ENCODE measurements at places on chromosomes 6 and 20. TPM values are rescaled to one million over a fixed set of nuclear protein-coding genes. Genes with fewer than 3 reads are reported as not detected.
A peak's percentile ranks its signal among the peaks of the same experiment; 100 is the strongest.

- peak; percentile 97 for DNase-seq
These were observed 26.9 kb downstream of the SPATA2 start for GRCh38 chr20:49888212-49889000.

- DNase-seq = peak; percentile 90
These were observed 587.2 kb downstream of the EPM2A start for GRCh38 chr6:145147981-145148749.

DNA sequence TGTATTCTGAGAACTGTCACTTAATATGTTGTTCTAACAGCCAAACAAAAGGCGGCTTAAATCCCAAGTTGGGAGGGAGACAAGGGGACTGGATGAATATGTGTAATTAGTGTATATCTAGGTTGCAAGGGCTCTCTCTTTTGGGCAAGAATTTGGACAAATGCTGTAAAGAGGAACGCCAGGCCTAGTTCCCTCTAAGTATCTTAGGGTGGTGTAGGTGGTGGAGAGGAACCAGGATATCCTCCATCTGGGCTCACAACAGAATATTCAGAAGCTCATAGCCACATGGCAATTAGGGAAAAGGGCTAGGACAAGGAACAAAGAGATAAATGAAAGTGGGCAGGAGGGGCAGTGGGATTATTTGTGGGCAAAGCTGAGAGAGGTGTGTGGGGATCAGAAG lies 149.5 kb downstream of the LRFN2 start:
- DNase-seq = no peak

DNA sequence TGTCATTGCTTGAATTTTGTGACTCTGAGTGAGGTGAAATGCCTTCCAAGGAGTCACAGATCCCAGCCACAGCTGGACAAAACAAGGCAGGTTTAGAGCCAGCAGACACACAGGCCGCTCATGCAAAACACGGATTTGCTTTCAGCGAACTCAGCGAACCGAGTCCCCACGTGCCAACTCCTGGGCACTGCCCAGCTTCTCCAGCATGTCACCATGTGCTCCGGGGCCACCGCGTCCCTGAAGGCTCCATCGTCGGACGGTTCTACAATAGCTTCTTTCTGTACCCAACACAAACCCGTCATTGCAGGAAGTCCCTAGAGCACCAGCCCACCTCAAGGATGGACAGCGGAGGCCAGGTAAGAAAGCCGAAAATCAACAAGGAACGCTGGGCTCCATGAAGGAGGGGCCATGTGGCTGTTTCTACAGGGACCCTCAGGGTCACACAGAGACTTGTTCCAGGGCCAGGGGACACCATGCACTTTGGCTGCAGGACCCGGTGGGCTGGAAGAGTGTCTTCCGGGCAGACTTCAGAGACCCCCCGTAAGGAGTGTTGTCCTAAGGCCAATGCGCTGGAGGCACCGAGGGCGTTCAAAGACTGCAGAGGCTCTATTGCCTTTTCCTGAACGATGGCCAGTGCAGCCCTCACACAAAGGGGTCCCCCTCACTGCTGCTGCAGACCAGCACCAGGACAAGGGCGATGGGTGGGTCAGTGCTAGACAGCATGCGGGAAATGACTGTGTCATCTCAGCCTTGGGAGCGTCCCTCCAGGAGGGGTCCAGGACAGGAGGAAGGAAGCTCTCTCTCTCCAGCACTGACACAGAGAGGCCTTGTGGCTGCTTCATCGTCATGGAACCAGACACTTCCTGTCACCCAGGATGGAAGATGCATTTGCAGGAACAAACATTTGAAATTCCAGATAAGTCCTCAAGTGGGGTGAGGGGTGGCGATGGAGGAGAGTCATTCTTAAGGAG lies 19.8 kb downstream of the DACT2 start:
- no peak for DNase-seq

GRCh38 chr6:93337772-93338394 lies 81.5 kb downstream of the EPHA7 start:
- DNase-seq = no peak

DNA sequence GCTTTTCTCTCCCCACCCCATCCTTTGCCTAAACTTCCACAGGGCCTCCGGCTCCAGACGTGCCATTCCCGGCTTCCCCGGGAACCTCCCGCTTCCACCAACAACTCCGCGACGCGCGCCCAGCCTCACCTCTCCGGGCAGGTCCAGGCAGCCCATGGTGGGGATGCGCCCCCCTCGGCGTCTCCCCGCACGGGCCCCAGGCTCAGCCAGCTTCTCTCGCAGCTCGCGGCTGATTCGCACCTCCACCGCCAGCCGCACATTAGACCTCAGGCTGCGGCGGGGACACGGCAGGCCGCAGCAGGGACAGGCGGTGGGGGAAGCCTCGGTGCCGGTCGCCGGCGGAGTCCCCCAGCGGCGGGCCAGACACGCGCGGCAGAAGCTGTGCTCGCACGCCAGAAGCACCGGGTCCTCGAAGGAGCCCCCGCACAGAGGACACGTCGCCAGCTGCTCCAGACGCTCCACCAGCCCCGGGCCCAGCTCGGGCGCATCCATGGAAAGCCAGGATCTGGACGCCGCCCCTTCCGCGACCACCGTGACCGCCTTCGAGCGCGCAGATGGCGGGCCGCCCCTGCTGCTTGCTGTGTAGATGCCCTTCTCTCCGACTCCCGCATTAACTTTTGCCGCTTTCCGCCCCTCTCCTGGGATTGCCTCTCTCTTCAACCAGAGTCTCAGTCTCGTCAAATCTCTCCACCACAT lies at the start of gene RNF39:
RNF39 (minus strand) TSS at position 676 of the 696 bp plus-strand sequence; CDS start at position 492, 184 bp downstream.
- DNase-seq = no peak

DNA sequence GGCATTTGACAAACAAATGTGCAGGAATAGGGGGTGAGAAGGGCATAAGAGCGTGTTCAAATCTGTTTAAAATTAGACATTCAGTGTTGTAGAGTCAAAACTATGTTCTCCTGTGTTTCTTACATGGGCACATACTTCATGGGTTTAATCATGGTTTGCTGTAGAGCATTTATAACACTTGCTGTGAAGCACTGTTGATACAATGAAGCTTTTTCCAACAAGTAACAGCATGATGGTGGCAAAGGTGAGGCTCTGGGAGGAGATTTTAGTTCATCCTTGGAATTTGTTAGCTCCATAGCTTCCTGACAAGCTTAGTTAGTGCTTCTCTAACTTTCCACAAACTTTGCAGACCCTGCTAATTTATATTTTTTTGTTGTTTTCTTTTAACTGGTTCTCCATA lies 900.7 kb downstream of the TFAP2A start:
- no peak for DNase-seq

- no peak for DNase-seq
These were observed 56.8 kb downstream of the UTRN start for GRCh38 chr6:144341831-144342527.

DNA sequence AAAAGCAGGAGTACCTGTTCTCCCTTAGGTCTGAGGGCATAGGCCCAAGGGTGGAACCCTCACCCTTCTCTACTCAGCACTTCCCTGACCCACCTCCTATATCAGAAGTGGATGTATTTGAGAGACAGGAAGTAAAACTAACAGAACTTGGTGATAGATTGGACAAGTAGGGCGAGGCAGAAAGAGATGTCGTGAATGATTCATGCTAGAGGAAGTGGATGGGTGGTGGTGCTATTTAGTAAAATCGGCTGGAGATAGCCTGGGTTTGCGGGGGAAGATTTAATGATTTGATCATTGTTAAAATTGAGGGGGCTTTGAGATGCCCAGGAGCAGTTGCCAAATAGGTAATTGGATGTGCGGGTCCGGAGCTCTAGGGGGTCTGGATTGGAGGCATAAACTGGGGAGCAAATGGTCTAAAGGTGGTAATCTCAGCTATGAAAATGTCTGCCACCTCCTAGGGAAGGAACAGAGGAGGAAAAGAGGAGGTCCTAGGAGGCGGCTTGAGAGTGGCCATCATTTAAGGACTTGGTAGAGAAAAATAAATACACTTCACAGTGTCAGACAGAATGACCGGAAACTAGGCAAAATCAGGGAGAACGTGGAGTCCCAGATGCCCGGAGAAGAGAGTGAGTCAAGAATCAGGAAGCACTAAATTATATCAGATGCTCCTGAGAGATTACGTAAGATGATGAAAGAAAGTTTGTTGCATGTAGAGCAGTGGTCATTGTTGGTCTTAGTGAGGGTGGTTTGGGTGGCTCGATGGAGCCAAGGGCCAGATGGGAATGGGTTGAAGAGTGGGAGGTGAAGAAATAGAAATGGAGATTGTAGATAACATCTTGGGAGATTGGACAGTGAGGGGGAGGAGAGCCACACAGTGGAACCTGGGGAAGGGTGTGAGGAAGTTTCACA lies 142.0 kb downstream of the CEP57L1 start:
- peak; percentile 74 for DNase-seq

RUNX2 gene
- 1.1 TPM for total RNA-seq

ULBP2 gene
- 17.3 TPM for total RNA-seq

DNA sequence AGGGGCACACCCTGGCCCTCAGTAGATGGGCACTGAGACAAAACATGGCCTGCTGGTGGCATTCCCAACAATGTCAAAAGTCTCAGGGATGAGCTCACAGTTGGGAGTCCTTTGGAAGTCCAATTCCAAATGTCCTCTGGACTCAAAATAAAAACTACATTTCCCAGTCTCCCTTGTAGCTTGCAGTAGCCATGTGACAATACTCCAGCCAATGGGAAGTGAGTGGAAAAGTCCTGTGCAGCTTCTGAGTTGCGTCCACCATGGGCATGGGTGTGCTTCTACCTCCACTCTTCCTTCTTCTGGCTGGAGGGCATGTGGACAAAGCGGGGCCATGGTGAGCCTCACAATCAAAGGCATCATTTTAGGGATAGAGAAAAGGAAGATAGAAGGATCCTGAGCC lies 5.8 kb upstream of the ADAM33 start:
- peak; percentile 29 for DNase-seq

DNA sequence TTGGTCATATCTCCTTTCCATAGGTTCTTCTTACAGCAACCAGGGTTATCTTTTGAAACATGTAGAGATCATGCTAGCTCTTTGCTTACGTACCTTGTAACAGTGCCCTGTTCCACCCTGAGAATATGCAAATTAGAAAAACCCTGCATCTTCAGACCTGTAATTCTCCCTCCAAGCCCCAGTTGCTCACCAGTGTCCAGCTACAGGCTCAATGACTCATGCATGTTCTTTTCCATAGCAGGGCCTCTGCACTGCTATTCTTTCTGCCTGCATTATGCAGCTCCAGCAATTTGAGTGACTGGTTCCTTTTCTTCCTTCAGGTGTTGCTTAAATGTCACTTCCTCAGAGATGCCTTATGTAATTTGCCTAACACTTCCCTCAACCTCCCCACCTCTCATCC lies 636.2 kb downstream of the KHDRBS2 start:
- no peak for DNase-seq

DNA sequence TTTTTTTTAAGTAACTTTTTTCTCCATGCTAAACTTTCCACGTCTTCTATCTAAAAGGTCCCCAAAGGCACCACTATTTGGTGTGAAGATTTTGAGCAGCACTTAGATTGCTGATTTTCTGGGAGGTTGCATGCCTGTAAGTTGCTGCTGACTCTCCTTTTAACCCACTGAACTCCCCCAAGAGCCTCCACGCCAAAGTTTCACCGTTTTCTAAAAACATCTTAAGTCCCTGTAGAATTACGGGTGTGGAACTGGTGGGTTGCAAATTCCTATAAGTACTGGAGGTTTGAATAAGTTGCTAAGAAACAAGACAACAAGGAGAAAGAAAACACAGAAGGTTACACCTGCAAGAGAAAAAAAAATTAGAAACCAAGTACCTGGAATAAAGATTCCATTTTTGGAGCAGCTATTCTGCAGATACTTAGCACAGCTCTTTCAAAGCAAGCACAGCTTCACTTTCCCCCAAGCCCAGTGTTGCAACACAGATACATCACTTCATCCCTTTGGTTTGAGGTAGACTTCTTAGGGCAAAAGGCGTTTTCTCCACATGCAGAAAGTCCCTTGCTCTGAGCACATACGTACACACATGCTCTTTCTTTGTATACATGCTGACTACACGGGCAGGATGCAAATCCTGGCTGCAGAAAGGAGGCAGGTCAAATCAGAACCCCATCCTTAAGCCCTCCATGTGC lies 5.0 kb downstream of the JAG1 start:
- DNase-seq = no peak

- DNase-seq = no peak
These were observed 19.5 kb upstream of the MAS1 start for GRCh38 chr6:159871241-159871640.

BEND6 gene
- total RNA-seq = 11.7 TPM

DNA sequence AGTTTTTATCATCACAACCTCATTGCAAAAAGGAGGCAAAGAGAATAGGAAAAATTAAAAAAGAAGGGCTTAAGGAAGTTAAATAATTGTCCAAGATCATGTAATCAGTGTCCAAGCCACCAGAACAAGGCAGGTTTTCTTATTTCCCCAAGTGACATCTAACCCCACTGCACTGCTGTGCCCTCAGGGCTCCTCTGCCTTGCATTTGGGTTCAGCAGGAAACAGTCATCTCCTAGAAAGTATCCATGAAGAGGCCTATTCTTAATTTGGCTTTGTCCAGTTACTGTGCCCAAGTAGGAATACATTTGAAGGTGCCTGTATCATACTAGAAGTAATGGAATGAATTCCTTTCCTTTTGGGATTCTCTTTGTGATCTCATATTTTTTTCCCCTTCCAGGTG lies 10.5 kb downstream of the TMEM14A start:
- no peak for DNase-seq

PAX1 gene
- total RNA-seq = not detected

WFDC12 gene
- not detected for total RNA-seq

GRCh38 chr20:61500791-61501321 lies 248.8 kb downstream of the CDH4 start:
- DNase-seq = peak; percentile 10

DNA sequence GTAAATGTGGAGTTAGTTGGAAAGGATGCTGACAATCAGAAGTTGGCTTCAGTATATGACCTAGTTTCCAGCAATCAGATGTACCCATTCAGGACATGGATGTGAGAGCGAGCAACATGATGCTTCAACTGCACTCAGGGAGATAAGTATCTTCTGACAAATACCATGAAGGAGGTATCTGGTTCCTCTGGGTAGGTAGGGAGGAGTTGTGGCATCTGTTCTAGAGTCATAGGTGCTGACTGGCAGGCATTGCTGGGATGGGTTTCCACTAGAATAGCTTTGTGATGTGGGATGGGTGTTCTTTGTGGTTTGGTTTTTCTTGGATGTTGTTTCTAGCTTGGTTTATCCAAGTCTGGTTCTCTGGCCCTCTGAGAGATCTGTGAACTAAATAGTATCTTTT lies 3.9 kb upstream of the REV3L start:
- no peak for DNase-seq

DNA sequence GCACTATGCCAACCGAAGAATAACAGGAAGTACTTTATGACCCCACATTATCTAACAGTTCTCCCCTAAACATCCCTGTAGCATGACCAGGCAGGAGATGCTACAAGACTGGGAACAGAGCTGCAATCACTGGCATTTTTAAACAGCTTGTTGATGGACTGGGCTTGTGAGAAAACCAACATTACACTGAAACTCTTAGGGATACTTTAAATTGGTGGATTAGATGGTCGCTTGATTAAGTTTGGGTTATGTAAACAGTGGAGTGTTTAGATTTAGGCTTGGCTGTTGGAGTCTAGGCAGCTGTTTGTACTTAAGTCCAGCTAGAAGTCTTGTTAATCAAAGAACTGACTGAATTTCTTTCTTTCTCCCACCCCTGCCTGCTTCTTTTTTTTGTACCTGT lies 234.1 kb upstream of the BMP2 start:
- no peak for DNase-seq

CFAP61 gene
- total RNA-seq = 0.16 TPM

- DNase-seq = no peak
These were observed 48.1 kb downstream of the ESF1 start for GRCh38 chr20:13736436-13737191.

HEY2 gene
- total RNA-seq = not detected

- peak; percentile 11 for DNase-seq
These were observed 865 bp downstream of the STK38 start for GRCh38 chr6:36546308-36546919.

GRCh38 chr20:62819494-62820174 lies 2.8 kb downstream of the COL9A3 start:
- peak; percentile 70 for DNase-seq

BIRC7 gene
- total RNA-seq = not detected

All from A172 (cell line).